ENCODE measurements at places on chromosomes 4 and X.
A peak's percentile ranks its signal among the peaks of the same experiment; 100 is the strongest.

DNA sequence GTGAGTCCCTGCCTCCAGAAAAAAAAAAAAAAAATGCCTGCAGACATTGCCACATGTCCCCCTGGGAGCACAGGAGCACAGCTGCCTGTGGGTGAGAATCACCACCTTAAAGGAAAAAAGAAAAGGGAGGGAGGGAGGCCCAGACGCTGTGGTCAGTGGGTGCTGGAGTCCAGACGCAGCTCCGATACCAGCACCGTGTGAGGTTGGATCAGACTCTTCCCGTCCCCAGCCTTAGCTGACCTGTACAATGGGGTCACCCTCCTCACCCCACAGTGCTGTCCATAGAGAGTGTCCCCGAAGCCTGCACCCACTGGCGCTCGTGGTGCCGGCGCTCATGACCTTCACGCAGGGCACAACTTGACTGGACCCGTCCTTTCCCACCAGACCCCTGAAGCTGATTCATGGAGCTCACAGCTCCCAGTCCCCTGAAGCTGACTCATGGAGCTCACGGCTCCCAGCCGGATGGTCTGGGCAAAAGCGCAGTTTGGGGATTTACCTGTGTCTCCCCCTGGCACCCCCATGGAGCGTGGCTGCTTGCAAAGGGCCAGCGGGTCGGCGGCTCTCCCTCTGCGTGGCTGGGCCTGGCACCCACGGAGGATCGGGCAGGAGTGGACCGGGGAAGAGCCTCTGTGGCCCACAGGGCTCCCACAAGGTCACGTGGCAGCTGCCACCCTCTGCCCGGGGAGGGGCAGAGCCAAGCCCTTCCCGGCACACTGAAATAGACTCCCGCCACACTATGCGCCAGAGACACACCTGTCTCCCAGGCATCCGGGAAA lies 31.4 kb downstream of the ABLIM2 start:
- no peak for DNase-seq

DNA sequence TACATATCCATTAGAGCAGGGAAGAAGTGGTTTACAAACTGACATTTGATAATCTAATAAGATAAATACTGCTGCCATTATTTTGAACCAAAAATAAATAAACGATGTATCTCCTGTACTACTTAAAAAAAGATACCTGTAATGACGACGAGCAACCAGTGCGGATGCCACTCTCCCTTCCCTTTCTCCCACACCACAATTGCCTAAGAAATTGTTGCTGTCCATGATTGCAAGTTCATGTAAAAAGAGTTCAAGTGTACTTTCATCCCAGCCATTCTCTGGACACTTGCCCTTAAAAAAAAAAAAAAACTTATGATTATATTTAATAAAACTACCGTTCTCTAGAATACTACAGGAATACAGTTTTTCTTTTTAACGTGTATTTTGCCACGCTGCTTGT lies 1.4 kb downstream of the SEPSECS start:
- DNase-seq: no peak

DNA sequence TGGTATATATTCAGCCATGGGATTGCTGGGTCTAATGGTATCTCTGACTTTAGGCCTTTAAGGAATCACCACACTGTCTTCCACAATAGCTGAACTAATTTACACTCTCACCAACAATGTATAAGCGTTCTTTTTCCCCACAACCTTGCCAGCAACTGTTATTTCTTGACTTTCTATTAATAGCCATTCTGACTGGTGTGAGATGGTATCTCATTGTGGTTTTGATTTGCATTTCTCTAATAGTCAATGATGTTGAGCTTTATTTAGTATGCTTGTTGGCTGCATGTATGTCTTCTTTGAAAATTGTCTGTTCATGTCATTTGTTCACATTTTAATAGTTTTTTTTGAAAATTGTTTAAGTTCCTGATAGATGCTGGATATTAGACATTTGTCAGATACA lies 235.2 kb downstream of the HEPH start:
- no peak for DNase-seq

- DNase-seq: peak; percentile 38
Measured at GRCh38 chr4:26992657-26993361, 132.2 kb downstream of the STIM2 start.

GRCh38 chr4:114062499-114062898 lies 83.1 kb upstream of the ARSJ start:
- DNase-seq: no peak

DNA sequence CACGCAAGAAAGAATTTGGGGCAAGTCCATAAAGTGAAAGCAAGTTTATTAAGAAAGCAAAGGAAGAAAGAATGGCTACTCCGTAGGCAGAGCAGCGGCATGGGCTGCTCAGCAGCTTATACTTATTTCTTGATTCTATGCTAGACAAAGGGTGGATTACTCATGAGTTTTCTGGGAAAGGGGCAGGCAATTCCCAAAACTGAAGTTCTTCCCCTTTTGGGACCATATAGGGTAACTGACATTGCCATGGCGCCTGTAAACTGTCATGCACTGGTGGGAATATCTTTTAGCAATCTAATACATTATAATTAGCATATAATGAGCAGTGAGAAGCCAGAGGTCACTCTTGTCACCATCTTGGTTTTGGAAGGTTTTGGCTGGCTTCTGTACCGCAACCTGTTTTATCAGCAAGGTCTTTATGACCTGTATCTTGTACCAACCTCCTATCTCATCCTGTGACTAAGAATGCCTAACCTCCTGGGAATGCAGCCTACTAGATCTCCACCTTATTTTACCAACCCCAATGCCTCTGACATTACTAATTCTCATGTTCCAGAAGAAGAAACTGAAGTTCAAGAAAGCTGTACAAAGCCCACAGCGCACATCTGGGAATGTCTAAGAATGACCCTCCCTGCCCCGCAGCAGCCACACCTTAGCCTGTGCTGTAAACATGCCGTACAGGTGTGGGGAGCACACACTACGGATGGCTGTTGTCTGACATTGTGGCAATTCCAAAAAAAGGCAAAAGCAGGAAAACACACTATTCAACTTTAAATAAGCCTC lies 18.6 kb downstream of the RXFP1 start:
- DNase-seq: no peak

DNA sequence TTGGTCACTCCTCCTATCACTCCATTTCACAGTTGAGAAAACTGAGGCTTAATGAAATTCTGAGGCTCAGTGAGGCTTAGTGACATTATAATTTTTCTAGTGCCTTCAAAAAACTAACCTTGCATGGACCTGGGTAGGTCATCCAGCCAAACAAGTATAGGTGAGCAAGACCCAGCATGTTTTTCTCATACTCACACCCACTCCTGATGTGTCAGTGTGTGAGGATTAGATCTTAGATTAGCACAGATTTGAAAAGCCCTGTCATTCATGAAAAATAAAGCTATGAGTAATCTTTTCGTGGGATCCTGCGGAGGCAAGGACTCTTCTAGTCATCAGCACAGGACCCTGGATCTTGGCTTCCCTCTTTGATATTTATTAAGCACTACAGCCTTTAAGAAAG lies 146.7 kb downstream of the CHIC2 start:
- DNase-seq: peak; percentile 90

DNA sequence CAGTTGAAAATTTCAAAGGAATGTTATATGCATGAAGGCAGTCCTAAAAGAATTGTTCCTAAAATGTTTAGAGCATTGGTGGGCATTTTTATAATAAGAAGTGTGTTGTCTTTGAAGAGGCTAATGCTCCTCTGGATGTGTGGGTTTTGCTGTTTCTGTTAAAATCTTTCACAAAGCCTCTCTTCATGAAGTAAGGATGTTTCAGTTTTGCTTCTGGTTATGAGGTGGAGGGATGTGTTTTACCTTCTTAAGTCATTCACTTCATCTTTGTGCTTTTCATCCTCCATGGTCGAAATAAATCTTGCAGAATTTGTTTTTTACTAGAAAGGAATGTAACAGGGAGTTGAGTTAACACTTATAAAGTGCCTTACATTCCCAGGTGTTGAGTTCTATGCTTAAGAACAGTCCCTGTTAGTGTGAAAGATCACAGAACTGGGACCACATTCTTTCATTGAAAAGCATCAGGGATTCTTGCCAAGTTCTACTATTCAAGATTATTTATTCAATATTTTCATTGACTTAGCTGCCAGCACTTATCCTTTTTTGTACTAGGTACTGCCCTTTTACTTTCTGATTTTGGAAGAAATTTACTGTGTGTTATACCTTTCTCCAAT lies 21.1 kb downstream of the FHIP1A start:
- DNase-seq: no peak

DNA sequence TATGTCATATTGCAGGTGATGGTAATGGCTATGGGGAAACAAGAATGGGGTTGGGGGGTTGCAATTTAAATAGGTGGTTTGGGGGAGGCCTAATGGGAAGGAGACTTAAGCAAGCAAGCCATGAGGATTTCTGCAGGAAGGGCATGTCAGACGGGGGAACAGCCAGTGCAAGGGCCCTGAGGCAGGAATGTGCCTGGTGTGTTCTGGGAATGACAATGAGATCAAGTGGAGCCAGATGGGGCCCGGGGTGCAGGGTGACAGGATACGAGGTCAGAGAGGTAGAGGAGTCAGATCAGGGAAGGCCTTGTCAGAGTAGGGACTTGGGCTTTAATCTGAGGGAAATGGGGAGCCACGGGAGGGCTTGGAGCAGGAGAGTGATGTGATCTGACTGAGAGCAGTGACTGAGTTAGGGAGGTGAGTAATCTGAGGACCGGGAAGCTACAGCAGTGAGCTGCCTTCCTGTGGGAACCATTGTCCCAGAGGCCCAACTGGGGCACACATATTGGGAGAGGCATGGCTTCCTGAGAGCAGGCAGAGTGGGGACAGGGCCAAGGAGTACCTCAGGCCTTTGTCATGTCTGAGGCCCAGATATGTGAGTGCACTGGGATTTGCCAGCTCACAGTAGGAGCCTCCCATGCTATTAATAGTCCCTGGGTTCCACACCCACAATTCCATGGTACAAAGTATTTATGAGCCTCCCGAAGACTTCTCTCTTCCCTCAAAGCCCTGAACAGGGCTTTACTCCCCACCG lies 139.8 kb downstream of the BCOR start:
- DNase-seq: no peak

- peak; percentile 71 for DNase-seq
Measured at GRCh38 chr4:56757821-56758411, 63.6 kb downstream of the SPINK2 start.

DNA sequence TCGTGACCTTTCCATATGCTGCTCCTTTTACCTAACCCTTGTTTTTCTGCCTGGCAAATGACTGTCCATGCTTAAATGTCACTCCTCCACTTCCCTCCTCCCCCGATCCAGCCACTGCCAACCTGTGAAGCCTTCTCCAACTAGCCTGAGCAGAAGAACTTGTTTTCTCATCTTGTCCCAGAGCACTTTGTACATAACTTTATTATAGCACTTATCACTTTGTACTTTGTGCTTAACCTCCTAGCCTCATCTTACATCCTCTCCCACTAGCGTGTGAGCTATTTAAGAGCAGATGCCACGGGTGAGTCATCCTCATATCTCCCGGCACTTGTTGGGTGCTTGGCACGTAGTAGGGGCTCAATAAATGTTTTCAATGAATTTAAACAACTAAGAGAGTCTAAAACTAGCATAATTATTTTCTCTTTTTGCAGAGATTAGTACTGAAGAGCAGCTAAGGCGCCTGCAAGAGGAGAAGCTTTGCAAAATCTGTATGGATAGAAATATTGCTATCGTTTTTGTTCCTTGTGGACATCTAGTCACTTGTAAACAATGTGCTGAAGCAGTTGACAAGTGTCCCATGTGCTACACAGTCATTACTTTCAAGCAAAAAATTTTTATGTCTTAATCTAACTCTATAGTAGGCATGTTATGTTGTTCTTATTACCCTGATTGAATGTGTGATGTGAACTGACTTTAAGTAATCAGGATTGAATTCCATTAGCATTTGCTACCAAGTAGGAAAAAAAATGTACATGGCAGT lies 46.9 kb downstream of the XIAP start:
- peak; percentile 13 for DNase-seq

DNA sequence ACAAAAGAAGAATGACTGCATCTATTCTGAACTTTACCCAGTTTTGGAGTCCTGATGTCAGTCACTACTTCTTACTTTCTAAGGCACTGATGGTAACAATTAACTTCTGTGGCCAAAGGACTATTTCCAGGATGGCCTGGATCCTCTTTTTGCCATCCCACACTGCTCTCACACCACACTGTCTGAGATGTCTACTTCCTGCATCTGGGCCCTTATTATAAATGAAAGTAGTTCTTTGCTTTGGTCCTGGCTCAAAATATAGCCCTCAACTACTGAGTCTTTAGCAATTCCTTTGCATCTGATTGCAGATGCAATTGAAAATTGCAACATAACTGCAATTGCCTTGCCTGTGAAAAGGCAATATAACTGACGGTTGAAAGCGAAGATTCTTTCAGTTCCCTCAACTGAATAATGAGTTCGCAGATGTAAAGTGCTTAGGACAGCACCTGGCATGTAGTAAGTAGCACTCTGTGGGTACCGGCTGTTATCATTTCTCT lies 44.2 kb downstream of the COQ2 start:
- peak; percentile 90 for DNase-seq

DNA sequence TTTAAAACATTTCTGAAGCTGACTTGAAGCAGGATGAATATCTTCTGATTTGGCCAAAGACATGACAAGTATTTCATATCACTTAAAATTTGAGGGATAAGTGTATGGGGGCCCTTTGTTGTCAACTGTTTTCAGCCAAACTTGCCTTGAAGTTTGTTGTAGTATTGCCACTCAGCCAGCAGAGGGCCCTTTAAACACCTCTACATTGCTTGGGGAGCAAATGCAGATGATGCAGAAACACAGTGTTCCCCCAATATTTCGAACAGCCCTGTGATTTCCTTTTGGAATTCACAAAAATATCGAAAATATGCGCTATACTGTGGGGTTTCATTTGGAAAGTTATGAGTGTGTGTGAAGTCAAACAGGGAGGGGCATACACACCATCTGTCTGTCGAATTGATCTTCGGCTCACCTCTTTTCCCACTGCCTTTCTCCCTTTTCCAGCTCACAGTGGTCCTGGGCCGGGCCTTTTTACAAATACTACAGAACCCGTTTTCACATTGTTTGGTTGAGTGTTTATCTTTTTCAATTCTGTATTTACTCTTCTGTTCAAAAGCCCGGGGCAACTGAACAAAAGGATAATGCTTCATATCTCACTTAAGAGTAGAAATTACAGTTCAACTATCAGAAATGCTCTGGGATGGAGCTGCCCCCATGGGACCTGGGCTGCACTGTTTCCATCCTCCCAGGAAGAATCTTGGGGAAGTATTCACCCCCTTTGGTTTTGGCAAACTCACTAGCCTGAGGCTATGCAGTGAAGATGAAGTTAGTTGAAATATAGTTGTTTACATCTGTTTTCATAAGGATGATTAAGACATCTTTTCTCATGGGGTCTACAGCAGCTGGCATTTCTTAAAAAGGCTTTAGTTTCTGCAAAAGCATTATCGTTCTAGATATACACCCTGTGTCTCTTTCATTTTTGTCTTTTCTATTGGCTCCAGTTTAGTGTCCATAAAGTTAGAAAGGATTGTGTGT lies 137.6 kb downstream of the EGF start:
- peak; percentile 52 for DNase-seq
